Head of caudate nucleus (tissue), 42 donors: ENCODE measurements at places on chromosomes 4 and X.

DNA sequence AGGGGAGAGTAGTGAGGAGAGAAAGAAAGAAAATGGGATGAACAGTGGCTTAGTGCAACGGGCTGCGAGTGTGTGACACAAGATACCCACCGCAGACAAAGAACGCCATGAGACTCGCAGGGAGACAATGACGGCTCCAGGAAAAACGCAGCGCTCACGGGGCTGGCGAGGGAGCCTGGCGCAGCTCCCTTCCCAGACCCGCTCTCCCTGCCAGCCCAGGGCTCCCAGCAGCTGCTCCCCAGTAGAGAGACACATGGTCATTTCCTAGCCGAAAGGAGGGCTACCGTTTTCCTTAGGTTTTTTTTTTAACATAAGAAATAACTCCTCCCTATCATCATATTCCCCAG, 149.5 kb downstream of the MAML3 start:
- peak; percentile 67 for DNase-seq

DNA sequence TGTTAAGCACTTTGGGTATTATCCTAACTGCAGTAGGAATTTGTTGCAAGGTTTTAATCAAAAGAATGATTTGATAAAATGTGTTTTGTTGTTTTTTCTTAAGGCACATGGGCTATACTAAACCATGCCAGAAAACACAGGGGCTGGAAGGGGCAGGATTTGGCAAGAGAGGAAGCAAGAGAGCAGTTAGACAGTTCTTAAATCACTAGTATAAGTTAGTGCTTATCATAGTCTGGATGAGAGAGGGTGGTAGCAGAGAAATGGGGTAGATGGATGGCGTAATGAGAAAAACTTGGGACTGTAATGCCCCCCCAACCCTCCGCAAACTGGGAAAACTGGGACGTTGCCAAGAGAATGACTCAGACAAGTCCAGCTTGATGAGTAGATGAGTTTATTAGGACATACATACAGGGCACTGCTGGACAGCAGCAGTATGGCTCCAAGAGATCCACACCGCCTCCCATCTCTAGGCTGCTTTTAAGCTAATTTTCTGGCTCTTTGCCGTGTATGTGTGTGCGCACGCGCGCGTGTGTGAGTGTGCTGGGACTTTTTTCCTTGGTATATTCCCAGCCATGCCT, 151.5 kb downstream of the PDLIM5 start:
- no peak for DNase-seq

DNA sequence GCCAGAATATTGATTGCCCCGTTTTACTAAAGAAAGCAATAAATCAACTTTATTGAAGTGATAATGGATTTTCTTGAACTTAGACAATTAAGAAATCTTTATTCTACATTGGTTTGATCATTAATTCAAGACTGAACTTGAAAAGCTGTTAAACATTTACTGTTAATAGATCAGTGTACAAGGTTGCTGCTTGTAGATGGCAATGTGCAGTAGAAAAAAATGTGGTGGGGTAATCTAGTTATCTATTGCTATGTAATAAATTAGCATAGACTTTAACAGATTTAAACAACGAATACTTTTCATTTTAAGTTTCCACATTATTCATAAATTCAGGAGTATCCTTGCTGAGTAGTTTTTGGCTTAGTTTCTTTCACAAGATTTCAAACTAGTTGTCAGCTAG, 612.5 kb downstream of the ACTRT1 start:
- no peak for DNase-seq

DNA sequence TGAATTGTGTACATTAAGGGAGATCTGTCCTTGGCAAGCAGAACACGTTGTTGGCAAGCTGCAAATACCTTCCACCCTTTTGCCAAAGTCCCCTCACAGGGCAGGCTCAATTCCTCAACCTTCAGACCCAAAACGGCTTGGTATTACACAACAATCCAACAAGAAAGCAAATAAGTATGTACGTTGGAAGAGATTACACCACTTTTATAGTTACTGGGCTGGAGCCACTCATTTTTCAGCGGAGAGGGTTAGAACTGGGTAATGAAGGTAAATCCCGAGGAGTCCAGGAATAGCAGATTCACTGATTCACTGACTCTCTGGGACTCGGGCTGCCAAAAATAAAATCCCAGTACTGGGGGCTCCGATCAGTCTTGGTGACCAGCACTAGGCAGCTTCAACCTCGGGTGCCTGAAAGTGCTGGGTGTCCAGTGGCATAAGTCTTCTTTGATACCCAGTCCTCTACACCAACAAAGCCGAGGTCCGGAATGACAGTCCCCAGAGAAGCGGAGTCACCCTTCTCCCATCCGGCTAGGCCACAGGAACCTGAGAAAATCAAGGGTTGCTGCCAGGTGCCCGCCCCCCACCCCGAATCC, 587 bp downstream of the TIMM8A start:
- DNase-seq, result no peak

DNA sequence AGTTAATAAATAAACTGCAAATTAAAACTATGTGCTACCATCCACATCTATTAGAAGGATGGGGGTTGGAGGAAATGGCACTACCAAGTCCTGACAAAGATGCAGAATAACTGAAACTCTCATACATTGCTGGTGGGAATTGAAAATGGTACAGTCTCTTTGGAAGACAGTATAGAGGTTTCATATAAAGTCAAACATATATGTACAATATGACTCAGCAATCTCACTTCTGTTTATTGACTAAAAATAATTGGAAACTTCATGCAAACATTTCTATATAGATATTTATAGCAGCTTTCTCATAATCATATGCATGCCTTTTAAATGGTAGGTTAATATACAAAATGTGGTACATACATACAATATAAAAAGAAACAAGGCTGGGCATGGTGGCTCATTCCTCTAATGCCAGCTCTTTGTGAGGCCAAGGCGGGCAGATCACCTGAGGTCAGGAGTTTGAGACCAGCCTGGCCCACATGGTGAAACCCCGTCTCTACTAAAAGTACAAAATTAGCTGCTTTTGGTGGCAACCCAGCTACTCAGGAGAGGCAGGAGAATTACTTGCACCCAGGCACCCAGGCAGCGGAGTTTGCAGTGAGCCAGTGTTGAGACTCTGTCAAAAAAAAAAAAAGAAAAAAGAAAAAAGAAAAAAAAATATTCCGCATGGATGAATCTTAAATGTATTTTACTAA, 225.0 kb upstream of the CXXC4 start:
- no peak for DNase-seq

- DNase-seq, result peak; percentile 67
Observed at GRCh38 chr4:36399762-36400353, 118.4 kb downstream of the DTHD1 start.

GRCh38 chr4:183985786-183986185, 80.7 kb downstream of the STOX2 start:
- no peak for DNase-seq

GRCh38 chr4:151614561-151614960, 146.2 kb downstream of the GATB start:
- DNase-seq, result no peak

GRCh38 chr4:7275067-7275466, 82.7 kb downstream of the SORCS2 start:
- DNase-seq, result no peak

DNA sequence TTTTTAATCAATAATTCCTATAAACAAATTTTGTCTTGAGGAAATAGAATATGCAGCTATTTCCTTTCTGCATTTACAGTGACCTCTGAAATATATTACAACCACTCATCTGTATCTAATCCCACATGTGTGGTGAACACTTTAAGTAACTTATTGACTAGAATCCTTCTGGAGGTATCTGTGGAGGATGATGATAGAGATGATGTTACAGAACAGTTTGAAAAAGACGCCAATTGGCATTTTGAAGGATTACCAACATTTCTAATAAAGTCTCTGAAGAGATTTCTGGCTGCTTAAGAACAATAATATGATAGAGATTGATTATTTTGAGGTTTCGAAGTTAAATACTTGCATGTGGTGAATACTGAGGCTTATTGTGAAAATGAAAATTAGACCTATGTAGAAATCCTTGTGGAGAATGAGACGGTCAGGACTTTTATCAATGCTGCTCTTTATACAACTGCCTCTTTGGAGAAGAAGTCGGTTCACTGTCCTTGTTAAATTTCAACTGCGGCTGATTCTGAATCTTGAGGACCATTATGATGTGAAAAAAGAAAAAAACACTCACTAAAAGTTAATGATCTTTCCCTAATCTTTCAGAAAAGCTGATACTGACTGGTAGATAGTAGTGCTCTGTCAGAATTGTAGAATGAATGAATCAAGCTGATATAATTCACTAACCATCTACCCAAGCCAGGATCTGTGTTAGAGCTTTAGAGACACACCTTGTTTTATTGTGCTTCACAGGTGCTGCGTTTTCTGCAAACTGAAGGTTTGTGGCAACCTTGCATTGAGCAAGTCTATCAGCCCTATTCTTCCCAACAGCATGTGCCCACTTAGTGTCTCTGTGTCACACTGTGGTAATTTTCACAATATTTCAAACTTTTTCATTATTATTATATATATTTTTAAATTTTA, 204.7 kb downstream of the SPRY1 start:
- DNase-seq, result no peak
